ENCODE measurements at places on chromosomes 16 and 17.
A peak's percentile ranks its signal among the peaks of the same experiment; 100 is the strongest.

- DNase-seq, result no peak
Measured at GRCh38 chr17:61221597-61222471, 177.8 kb upstream of the TBX2 start.

GRCh38 chr16:15443753-15444152 lies 9.4 kb downstream of the BMERB1 start:
- no peak for DNase-seq

DNA sequence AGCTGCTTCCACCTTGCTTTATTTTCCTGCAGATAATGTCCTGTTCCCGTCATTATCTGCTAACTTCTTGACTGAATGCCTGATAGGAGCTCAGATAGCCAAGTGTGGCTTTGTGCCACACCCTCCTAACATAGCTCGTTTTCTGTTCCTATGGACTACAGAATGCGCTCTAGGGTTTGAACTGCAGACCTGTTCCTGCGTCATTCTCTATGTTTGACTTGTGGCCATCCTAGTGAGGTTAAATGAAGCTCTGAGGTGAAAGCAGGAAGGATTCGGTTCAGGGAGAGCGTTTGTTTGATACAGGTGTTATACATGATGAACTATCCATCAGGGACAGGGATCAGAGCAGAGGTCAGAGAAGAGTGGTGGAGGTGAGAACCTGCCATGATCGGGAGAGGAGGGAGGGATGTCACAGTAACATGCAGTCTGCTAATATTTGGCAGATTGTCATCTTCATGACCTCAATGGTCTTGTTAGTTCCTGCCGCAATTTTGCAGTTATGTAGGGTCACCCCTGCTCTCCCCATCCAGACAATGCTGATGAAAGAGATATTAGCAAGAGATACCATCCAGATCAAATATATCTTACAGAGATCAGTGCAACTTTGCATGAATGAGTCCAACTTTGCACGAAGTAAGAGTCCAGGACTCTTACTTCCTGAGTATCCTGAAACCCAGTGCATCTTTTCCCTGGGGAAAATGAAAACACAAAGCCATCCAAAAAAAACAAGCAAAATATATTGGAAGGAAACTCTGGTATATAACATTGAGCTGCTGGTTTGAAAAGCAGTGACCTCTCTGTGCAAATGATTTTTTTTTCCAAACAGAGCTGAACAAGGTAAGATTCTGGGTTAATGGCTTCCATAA lies 32.8 kb downstream of the MPHOSPH6 start:
- DNase-seq, result no peak

DNA sequence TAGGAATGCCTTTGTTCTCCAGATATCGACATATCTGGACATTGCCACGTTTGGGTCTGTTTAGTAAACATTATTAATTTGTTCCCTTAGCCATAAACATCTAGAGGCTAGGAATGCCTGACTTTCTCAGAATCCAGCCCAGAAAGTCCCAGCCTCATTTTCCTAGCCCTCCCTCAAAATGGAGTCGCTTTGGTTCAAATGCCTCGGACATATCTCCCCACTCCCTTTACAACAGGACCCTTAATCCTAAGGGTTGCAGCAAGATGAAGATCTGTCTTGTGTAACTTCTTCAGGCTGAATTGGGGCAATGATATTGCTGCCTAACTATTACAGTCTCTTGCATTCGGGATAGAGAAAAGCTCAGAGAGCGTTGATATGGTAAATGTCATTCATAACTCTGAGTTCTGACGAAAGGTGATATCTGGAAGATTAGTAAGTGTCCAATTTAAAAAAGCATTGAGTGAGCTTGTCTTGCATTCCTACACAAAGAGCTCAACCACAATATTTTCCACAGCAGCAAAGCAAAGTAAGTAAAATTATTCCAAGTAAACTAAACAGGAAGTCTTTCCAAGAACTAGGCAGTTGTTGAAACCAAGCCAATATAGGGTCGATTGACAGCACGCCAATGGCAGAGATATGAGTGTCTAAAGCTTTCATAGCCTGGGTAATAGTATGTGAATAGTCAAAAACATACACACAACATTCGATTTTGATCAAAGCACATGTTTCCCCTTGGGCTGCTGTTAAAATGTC lies 46.0 kb upstream of the ARL4D start:
- DNase-seq, result no peak

DNA sequence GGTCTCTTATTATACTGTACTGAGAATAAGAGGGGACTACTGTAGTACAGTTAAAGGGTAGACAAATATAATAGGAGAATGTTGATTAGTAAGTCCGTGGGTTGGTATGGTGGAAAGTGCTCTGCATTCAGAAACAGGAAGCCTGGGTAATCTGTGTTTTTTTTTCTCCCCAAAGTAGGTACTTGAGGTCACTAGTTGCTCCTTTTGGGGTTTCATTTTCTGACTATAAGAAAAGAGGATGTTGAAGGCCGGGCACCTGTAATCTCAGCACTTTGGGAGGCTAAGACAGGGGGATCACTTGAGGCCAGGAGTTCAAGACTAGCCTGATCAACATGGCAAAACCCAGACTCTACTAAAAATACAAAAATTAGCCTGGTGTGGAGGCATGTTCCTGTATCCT lies 42.0 kb upstream of the MMD start:
- no peak for DNase-seq

- DNase-seq, result no peak
Measured at GRCh38 chr17:41396996-41397660, at the start of gene KRT31. Gene KRT31 (minus strand): TSS chr17:41397608. CDS start chr17:41397539, 69 bp downstream.

DNA sequence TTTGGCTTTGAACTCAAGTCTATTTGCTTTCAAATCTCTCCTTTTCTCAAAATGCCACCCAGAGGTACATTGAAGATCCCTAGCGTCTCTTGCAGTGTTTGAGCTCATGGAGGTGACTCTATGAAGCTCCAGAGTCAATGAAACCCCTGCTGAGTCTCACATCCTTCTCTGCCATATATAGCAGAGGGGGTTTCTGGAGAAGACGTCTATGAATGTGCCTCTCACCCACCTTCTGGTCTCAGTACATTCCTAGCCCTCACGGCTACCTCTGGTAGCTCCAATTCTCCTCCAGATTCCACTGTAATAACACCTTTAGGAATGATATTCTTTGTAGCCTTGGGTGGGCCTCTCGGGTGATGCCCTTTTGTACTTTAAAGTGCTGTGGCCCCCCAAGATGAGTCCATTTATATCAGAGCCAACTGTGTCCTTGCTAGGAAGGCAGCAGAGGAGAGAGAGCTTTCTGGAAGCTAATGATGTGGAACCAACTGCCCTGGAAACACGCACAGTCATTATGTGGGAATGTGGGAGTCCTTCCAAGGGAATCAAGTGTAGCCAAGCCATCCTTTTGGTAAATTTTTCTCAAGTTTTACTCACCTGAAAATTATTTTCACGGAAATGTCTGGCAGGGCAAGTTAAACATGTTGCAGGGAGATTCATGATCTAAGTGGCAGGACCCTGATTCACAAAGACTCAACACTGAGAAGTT lies 123.4 kb downstream of the ASIC2 start:
- DNase-seq, result peak; percentile 10

- DNase-seq, result peak; percentile 66
Measured at GRCh38 chr16:56848029-56848936, 16.7 kb upstream of the SLC12A3 start.

- DNase-seq, result no peak
Measured at GRCh38 chr17:82215972-82216300, 3.3 kb upstream of the CCDC57 start.

- DNase-seq, result no peak
Measured at GRCh38 chr16:79437764-79438751, 162.5 kb downstream of the MAF start.

DNA sequence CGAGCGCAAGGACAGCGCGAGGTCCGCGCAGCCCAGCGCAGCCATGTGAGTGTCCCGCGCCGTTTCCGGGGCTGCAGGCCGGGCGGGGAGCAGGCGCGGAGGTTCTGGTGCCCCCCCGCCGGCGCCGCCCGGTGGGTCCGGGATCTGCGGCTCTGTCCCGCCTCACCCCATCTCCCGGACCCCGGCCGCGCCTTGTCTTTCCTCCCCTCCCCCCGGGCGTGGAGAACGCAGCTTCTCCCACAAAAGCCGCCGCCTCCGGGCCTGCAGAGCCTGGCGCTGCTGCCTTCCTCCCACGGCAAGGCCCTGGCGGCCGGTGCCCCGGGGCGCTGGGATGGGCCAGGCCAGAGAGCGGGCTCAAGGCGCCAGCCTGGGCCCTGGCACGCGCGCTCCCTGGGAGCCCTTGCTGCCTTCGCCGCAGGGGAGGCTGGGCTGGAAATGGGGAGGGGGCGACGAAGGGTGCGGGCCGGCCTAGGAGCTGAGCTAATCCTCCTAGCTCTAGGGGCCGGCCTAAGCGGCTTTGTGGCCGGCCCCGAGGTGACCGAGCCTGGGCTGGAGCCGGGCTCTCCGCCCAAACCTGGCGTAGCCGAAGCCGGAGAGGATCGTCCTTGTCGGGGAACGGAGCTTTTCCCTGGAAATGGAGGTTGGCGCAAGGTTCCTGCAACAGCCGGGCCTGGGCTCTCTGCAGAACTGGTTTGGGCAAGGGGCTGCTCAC lies 397 bp downstream of the RIPOR1 start:
- DNase-seq, result no peak
